ENCODE measurements at places on chromosomes 2 and 18.

- DNase-seq, result no peak
Measured at GRCh38 chr2:58669998-58670397, 428.9 kb upstream of the FANCL start.

- DNase-seq, result no peak
Measured at GRCh38 chr18:72866901-72867745, 664 bp downstream of the NETO1 start.

GRCh38 chr2:84906108-84906899 lies 848 bp downstream of the TMSB10 start:
- DNase-seq, result no peak

DNA sequence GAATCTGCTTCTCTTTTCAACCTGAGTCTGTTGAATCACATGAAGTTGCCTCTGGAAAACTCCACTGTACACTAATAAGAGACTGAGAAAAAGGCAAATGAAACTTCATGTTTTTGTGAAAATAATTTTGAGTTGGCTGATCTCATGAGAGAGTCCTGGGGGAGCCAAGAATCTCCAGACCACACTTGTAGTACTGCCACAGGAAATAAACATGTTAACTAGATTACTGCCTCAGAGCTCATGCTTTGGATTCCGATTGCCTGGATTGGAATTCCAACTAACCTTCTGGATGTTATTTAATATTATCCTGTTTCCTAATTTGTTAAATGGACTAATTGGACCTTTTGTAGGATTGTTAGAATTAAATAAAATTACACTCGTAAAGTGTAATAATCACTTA lies 25.2 kb downstream of the NUP35 start:
- no peak for DNase-seq
